ENCODE measurements at places on chromosomes 7 and 10.

DNA sequence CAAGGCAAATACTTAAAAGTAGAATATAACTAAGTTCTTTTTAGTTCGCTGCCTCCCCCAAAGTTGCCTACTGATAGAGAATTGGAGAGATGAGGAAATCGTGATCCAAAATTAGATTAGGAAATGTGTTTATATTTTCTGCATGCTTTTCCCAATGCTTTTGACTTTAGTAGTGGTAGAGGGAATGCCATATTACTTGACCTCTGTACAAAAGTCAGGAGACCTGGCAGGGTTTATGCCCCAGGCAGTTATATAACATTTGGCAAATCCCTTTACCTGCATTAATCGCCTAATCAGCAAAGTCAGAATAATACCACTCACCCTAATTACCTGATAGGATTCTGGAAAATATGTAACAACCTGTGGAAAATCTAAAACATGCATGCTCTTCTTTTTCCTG, 142.9 kb downstream of the ANKRD30A start:
- no peak for DNase-seq

DNA sequence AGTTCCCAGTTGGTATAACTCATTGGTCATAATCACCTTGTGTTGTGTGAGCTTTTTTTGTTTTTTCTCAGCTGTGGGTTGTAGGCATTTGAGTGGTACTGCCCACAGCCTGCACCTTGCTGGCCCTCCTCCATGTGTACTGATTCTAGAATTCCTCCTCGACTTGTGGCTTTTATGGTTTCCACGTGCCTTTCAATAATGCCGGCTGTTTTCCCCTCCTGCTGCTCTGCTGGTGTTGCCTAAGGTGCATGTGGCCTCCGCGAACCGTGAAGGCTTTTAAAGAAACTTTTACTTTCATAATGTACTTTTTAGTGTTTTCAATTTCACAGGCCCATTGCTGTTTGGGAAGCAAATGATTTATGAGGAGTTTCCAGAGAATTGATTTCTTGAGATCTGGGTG, 518.0 kb downstream of the REEP3 start:
- no peak for DNase-seq

DNA sequence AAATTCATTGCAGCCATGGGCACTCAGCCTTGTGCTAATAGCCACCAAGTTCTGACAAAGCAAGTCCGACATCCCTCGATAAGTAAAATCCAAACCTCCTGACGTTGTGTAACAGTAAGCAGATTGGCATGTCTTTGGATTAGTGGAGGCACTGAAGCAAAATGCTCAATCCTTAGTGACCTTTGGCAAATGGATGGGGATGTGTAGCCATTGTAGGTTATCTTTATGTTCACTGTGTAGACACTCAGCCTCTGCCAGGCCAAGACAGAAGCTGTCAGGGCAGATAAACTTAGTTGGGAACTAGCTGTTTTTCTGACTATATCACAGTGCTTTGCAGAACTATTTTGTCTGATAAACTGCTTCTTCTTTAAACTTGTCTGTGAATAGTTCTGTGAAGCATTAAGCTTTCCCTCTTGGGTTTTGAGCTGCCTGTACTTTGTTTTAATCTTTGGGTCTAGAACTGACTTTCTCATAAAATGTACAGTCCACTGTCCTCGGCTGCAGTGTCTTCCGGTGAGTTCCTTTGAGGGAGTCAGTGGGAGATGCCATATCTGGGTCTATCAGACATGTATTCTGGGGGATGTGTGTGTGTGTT, 220.8 kb downstream of the LRMDA start:
- DNase-seq: no peak

- DNase-seq: no peak
These were observed 16.0 kb upstream of the VOPP1 start for GRCh38 chr7:55588379-55588699.

DNA sequence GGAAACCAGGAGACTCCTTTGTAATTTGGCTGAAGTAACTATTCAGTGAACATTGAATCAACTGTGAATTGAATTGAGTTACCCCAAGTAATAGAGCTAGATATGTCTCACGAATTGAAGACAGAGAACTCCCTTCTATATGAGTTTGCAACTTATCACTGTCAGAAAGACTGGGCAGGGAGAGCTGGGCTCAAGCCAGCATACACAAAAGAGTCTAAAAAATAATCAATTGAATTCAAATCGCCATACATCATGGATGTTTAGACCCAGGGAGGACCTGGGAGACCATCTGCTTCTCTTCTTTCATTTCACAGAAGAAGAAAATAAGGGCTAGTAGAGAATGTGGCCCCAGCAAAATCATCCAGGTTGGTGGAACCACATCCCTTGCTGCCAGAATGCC, 503.1 kb upstream of the AUTS2 start:
- no peak for DNase-seq

DNA sequence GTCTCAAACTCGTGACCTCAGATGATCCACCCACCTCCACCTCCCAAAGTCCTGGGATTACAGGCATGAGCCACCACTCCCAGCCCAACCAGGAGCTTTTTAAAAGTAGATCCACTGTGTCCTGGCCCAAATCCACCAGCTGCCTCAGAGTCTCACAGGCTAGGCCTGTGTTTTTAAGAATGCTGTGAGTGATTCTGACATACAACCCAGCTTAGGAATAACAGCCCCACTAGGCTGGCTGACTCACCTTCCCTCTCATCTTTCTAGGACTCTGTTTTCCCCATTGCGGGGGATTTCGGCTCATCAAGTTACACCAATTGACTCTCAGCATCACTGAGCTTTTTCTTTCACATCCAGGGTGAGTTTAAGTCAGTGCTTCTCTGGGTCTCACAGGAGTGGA, 207.6 kb downstream of the SKIDA1 start:
- no peak for DNase-seq

DNA sequence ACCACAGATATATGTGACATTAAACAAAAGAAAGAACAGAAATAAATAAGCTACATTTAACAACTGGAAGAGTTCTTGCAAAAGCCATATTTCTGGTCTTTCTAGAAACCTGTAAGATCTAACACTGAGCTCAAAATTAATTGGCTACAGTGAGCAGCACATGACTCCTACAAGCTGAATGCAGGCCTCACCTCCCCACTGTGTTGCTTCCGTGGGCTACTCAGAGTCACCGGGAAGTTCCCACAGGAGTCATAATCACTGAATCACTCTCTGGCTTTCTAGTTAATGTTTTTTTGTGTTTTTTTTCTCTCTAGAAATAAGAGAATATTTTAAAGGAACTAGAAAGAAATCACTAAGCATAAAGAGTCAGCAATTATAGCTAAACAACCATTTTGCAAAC, 10.2 kb upstream of the MRPS24 start:
- no peak for DNase-seq

DNA sequence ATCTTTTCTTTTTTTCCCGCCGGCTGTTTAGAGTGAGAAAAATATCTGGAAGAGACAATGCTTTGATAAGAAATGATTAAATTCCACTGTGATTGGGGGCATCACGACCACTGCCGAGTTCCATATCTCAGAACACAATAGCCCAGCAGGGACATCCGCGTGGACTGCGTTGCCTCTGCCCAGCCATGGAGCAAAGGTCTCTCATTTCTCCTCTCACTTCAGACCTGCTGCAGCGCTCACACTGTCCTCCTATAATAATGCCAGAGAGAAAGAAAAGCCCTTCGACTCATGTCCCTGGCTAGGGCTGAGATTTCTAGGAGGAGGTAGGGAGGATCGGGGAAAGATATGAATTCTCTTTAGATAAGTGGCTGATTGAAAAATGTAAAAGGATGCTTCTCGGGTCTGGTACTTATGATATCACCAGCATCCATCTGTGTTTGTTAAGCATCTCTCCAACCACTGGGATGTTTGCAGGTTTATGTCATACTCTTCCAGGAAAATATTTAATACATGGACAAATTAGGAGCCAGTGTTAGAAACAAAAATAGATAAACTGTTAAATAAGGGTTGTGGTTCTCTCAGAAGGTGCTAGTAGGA, 472.9 kb upstream of the AKR1E2 start:
- no peak for DNase-seq

- DNase-seq: no peak
These were observed 10.0 kb downstream of the MTURN start for GRCh38 chr7:30144657-30145306.

DNA sequence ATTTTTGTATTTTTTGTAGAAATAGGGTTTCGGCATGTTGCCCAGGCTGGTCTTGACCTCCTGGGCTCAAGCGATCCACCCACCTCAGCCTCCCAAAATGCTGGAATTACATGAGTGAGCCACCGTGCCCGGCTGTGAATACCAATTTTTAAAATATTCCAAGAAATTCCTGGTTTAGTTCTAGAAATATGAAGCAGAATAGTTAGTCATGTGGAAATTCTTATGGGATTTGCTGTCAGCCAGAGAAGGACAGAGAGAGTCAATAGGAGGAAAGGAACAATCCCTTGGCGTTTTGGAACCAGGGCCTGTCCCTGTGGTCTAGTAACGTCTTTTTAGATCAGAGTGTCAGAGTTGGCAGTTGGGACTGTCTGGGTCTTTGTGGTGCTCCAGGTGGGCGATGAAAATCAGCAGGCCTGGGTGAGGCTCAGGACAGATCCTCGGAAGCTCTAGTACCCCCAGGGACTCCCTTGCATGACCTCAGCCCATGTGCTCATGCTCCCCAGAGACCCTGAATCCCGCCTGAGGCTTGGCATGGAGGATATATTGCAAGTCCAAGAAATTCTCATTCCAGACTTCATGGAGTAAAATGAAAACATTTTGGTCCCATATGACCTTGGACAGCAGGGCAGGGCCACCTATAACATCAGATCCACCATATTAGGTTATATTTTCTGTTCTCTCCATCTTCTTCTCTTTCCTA, 7.8 kb downstream of the NODAL start:
- DNase-seq: no peak

- no peak for DNase-seq
These were observed 42.0 kb upstream of the TRIL start for GRCh38 chr7:28999895-29000716.

DNA sequence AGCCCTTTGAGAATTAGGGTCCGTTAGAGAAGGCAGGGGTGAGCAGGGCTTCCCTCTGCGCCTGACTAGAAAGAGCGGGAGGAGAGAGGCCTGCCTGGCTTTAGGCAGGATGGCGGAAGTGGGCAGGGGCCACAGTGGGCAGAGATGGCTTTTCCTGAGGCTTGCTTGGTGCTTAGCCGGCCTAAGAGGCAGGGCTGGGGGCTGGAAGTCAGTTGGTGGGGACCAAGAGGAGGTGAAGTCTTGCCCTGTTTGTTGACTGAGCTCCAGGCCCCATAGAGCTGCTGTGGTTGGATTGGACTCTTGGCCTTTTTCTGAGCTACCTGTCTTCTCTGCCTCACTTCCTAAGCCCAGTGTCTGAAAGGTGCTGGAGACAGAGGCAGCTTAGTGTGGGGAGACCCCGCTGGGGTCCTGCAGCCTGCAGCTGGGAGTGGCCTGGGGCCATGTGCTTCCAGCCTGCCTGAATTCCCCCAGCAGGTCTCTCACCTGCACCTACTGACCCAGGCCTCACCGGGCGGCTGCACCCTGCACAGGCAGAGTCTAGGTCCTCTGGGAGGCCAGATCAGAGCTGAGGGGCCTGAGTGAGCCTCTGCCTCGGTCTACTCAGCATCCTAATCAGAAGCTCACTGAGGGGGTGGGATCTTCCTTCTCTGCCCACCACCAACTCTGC, 4.8 kb downstream of the FAM241B start:
- no peak for DNase-seq

DNA sequence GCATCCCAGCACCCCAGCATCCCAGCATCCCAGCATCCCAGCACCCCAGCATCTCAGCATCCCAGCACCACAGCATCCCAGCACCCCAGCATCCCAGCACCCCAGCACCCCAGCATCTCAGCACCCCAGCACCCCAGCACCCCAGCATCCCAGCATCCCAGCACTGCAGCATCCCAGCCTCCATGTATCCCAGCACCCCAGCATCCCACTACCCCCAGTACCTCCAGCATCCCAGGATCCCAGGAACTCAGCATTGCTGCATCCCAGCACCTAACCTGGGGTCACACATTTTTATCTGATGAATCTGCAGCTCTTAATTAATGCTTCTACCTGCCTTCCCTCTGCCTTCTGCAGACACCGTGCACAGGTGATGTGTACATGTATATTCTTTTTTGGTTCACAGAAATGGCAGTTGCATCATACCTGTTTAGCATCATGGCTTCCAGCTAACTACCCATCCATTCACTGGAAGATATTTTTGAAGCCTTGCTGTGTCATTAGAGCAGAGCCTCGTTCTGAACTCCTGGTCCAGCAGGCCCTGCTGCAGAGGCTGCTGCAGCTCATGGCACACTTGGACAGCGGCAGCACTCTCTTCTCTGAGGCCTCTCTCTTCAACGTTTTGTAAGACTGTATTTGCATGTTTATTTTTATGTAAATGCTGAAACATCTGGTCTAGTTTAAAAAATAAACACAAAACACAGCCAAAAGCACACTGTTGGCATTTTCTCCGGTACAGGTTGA, 4.6 kb upstream of the CFAP46 start:
- peak; percentile 25 for DNase-seq

DNA sequence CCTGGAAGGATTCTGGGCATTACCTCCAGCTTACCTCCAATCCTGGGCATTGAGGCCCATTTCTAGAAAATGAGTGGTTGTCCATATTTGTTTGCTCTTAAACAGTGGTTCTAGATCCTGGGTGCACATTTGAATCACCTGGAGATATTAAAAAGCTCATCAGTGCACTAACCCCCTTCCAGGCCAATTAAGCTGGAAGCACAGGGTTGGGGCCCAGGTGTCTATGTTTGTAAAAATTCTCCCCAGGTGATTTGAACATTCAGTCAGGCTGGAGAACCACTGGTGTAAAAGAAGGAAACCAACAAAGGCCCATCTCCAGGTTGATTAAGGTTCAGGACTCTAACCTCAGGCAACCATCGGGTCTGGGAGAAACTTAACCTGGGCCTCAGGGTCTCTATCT, 102.6 kb upstream of the NANOS1 start:
- DNase-seq: no peak

- DNase-seq: no peak
These were observed 26.8 kb downstream of the CFAP69 start for GRCh38 chr7:90271753-90272152.

DNA sequence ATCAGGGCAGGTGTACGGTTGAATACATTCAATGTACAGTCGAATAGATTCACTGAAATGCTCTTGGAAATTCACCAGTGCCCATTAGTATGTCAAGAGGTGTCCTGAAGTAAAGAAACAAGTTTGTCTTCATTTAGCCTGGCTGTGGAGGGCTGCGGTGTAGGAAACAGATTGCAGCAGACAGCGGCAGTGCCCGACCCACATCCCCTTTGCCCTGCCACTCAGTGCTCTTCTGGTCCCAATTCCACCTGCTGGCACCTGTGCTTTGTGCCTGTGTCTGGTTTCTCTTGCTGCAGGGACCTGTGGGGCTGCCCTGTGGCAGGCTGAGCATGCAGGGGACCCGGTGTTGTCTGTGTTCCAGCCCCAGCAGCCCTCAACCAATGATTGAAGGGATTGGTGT, 183.7 kb downstream of the RPS24 start:
- DNase-seq: no peak

GRCh38 chr7:41696323-41696916, 6.5 kb downstream of the INHBA start:
- DNase-seq: peak; percentile 71

GRCh38 chr10:79452174-79452611, 6.8 kb upstream of the ZCCHC24 start:
- DNase-seq: no peak

- DNase-seq: no peak
These were observed 101.1 kb upstream of the GSDME start for GRCh38 chr7:24858108-24858977.
